ENCODE measurements at places on chromosomes 6 and 20.

DNA sequence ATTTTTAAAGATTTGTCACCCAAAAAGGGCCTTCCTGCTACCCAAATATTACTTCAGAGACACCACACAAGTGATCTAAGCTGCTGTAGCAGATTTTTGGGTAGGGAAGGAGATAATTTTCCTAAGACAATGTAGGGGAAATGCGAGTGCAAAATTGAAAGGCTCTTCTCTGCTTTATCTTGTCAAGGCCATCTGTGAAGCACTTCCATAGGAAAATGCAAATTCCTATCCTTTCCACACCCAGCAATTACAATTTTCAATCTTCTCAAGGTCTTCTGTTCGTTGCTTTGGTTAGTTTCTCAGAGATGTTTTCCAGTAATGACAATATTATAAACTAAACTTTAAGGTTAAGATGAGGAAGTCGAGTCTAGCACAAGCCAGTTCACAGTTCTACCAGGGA, 53.4 kb downstream of the HDGFL1 start:
- no peak for DNase-seq

- DNase-seq, result peak; percentile 56
Observed at GRCh38 chr20:45890077-45890984, 677 bp downstream of the NEURL2 start.

DNA sequence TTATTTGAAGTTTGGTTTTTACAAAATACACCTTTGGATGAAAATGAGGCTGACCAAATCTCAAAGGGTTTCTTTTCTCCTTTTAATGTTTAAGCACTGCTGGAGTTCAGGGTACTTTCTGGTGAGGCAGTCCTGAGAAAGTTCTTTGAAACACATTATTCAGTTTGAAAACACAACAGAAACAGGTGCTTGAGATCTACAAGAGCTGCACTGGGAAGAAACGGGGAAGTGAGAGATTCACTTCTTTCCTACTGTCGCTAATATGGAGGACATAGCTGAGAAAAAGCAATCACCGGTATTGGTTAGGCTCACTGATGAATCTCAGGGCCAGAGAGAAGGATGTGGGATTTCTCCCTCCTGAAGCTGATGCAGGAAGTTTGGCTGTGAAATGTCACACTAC, 22.9 kb upstream of the TMEM170B start:
- no peak for DNase-seq

DNA sequence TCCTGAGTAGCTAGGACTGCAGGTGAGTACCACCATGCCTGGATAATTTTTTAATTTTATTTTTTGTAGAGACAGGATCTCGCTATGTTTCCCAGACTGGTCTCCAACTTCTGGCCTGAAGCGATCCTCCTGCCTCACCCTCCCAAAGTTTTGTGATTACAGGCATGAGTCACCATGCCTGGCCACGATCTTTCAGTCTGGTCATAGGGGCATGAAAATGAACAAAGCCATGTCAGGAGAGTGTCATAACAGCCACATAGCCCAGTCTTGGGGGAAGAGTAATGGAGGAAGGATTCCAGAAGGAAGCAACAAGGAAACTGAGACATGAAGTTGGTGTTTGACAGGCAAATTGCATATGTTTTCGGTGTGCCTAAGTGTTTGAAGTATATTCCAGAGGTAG, 17.0 kb upstream of the SNX3 start:
- no peak for DNase-seq

- DNase-seq, result no peak
Observed at GRCh38 chr20:37351689-37352607, 6.0 kb downstream of the SRC start.

All from activated T-cell treated with anti-CD3 and anti-CD28 coated beads, Interleukin-2, amount 50 U/mL, for 1 hour (primary cell).